ENCODE measurements at places on chromosomes 2 and 18.

DNA sequence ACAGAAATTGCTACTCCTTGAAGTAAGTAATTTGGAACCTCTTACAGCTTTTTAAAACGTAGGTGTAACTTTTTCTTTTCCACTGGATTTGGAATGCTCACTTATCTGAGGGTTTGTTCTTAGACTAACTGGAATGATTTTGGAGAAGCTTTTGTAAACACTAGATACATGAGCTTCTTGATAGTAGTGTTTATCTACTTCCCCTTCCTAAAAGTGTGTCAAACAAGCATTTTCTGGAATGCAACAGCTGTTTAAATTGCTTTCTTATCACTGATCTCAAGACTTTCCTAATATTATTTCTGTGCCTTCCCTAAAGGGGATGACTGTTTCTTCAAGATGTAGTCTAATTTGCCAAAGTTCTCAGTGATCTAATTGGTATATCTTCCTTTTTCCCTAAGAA, 282.6 kb downstream of the CCDC178 start:
- DNase-seq = no peak

DNA sequence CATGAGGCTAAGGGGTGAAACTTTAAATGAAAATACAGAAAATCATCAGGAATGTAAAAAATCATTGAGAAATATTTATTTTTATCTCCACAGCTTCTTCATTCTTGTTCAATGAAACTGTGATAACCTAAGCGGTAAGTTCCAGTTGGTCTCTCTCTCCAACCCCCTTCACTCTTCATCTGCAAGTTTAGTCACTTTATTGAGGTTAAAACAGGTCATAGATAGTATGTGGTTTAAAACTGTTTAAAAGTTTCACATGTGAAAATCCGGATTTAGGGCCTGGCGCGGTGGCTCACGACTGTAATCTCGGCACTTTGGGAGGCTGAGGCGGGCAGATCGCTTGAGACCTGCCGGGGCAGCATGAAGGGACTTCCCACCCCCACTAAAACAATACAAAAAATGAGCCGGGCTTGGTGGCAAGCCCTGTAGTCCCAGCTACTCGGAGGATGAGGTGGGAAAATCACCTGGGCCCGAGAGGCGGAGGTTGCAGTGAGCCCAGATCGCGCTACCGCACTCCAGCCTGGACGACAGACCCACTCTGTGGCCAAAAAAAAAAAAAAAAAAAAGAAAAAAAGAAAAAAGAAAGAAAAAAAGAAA, 1.6 kb upstream of the PHLPP1 start:
- DNase-seq = no peak

- DNase-seq = no peak
Measured at GRCh38 chr2:39243469-39244123, at the start of gene CDKL4. TSS of gene CDKL4 (minus strand) at chr2:39243970.

- DNase-seq = no peak
Measured at GRCh38 chr2:54522624-54523281, 66.6 kb downstream of the SPTBN1 start.

GRCh38 chr2:99032786-99033185, 96.8 kb upstream of the CRACDL start:
- no peak for DNase-seq

DNA sequence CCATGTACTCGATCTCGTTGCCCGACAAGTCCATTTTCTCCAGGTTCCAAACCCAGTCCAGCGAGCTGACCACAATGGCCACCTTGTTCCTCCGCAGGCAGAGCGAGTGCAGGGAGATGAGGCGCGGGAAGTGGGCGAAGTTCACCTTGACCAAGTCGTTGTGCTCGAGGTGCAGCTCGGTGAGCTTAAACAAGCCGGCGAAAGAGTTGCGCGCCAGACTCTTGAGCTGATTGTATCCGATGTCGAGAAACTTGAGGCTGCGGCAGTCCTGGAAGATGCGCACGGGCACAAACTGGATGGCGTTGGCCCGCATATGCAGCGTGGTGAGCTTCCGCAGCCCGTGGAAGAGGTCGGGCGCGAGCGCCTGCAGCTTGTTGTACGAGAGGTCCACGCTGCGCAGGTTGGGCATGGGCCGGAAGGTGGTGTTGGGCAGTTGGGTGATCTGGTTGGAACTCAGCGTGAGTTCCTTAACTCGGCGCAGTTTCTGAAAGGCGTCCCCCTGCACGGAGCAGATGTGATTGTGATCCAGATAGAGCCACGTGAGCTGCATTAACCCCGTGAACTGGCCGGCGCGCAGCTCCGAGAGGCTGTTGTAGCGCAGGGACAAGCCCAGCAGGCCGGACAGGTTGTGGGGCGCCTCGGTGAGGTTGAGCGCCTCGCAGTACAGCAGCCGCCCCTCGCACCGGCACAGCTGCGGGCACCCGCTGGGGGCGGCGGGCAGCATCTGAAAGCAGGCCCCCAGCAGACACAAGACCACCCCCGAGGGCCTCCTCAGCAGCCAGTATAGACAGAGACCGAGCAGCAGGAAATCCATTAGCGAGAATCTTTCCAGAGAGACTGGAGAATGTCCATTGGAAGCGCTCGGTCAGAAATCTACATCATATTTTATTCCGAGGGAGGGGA, 1.3 kb downstream of the LRRTM1 start:
- DNase-seq = no peak

DNA sequence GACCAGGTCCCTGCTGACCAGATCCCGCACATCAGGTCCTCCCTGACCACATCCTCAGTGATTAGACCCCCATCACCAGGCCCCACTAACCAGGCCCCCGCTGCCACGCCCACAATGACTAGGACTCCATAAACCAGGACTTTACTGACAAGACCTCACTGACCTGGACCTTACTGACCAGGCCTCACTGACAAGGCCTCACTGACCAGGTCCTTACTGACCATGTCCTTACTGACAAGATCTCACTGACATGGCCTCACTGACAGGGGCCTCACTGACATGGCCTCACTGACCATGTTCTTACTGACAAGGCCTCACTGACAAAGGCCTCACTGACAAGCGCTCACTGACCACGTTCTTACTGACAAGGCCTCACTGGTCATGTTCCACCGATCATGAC, 107.9 kb upstream of the TEKT4 start:
- DNase-seq = no peak

GRCh38 chr2:84807063-84807485, 73.8 kb downstream of the TRABD2A start:
- DNase-seq = no peak

GRCh38 chr2:68878753-68879152, 7.6 kb upstream of the BMP10 start:
- no peak for DNase-seq

- DNase-seq = no peak
Measured at GRCh38 chr18:9647496-9648323, 33.4 kb upstream of the PPP4R1 start.
